ENCODE measurements at places on chromosomes 16 and 17.
A peak's percentile ranks its signal among the peaks of the same experiment; 100 is the strongest.

- DNase-seq: peak; percentile 21
- peak overlapping the region; percentile 92 for H3K4me3 ChIP-seq
- peak overlapping the region; percentile 28 for H3K27ac ChIP-seq
- peaks cover 49% of the 10 kb centered on the region for H3K4me1 ChIP-seq
- peaks cover 8% of the 10 kb centered on the region for H3K36me3 ChIP-seq
Observed at GRCh38 chr16:86576591-86577313, 1.6 kb upstream of the FOXL1 start.

DNA sequence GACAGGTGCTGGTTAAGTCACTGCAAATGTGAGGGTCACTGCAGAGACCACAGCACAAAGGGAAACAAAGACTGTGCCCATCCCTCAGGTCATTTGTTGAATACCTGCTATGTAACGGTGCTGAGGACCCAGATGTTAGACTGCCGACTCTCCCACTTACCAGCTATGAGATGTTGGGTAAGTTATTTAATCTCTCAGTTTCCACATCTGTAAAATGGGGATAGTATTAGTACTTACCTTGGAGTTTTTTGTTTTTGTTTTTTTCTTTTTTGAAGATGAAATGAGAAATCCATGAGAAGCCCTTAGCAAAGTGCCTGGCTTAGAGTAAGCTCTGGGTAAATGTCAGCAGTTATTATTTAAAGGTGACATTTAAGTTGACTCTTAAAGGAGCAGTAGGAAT, 50.5 kb upstream of the PMFBP1 start:
- H3K27ac ChIP-seq: no peak overlapping the region
- no peaks in the 10 kb centered on the region for H3K27me3 ChIP-seq
- H3K4me3 ChIP-seq: no peak overlapping the region
- DNase-seq: no peak

DNA sequence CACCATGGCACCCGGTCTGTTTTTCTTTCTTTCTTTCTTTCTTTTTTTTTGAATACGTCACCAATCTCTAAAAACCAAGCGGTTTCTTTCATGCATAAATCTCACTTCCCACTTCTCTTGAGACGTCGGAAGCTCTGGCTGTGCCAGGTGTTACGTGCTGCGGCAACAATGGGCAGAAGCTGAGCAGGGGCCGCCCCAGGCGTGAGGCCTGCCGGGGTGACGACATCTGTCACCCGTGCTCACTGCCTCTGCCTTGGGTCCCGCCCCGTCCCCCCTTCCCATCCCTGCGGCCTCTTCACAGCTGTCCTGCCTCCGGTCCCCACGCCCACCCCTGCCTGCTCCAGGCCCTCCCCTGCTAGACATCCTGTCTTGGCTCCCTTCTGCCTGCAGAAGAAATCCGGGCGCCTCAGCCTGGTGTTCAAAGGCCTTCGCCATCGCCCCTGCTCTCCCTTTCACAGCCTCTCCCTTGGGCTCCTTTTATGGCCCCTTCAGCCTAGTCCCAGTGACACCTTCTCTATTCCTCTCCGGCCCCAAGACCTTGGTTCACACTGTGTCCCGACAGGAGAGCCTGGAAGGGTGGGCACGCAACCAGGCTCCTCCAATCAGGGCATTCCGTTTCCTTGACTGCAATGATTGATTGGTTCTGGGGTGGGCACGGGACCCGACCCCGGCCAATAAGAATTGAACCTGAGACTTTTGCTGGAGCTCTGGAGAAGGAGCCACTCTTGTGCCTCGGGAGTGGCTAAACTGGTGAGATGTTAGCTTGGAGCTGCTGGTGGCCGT, 4.8 kb downstream of the P2RX1 start:
- H3K27ac ChIP-seq: no peak overlapping the region
- peaks cover 3% of the 10 kb centered on the region for H3K27me3 ChIP-seq
- DNase-seq: no peak
- no peaks in the 10 kb centered on the region for H3K4me1 ChIP-seq

DNA sequence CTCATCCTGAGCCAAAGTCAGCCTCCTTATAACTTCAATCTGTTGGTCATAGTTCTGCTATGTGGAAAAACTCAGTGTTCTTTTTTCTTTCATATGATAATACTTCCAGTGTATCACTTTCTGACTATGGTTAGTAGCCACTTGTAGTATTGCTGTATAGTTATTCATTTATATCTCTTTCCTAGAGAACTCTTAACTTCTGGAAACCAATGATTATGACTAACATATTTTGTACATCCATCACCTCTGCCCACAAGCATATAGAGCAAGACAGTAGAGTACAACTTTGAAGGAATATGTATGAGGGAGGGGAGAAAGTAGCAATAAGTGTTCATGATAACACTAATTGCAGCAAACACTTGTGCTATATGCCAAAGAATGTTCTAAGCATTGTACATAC, 38.6 kb downstream of the COX10 start:
- no peak overlapping the region for H3K27ac ChIP-seq
- no peak overlapping the region for H3K4me3 ChIP-seq
- H3K4me1 ChIP-seq: no peaks in the 10 kb centered on the region

DNA sequence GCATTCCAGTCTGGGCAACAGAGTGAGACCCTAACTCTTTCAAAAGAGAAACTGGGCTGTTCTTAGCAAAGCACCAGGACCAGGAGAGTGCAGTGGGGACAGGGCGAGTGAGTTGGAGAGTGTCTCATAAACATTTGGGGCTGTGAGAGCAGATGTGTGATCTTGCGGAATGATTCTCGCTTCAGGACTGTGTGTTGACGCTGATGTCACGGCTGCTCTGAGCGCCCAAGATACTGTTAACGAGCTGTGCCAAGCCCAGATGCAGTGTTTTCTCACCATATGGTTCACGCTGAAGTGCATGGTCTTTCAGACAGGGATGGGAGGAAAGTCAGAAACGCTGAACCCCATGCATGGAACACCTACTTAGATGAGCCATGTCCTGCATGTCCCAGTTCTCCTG, 438.2 kb downstream of the HS3ST4 start:
- peaks cover 2% of the 10 kb centered on the region for H3K27me3 ChIP-seq
- H3K36me3 ChIP-seq: peaks cover 4% of the 10 kb centered on the region
- H3K4me3 ChIP-seq: no peak overlapping the region
- no peak for DNase-seq
- no peak overlapping the region for H3K27ac ChIP-seq

DNA sequence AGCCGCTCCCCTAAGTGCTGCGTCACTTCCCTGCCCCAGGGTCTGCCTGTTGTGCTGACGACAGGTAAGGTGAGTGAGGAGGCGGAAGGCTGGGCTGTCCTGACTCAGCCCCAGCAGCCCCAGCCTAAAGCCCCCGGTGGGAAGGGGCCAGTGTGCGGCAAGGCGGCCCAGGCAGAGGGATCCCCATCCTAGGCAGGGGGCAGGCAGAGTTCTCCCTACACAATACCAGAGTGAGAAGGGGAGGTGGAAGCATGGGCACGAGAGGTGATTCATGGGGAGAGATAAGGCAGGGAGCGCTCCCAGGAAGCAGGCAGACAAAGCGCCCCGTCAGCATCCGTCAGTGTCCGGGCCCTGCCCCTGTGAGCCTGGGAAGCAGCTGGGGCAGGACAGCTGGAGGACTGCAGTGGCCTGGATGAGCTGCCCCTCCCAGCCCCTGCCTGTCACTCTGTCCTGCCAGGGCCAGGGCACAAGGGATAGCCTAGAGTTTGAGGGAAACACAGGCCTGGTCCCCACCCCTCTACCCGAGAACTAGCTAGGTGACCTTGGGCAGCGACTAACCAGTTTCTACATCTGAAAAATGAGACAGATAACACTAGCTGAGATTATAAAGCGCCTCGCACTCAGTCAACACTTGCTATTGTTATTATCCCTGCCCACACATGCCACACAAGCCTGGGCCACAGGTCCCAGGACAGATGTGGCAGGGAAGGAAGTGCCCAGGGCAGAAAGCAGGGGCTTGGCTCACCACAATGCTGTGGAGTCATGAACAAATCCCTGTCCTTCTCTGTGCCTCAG, 3.8 kb downstream of the FAM83G start:
- H3K4me1 ChIP-seq: no peaks in the 10 kb centered on the region
- H3K36me3 ChIP-seq: no peaks in the 10 kb centered on the region
- H3K27me3 ChIP-seq: no peaks in the 10 kb centered on the region
- DNase-seq: no peak

GRCh38 chr17:59355702-59356325, 24.4 kb downstream of the YPEL2 start:
- H3K36me3 ChIP-seq: peaks cover 38% of the 10 kb centered on the region
- H3K27ac ChIP-seq: no peak overlapping the region
- H3K4me3 ChIP-seq: no peak overlapping the region
- no peak for DNase-seq
- no peaks in the 10 kb centered on the region for H3K27me3 ChIP-seq
- peaks cover 8% of the 10 kb centered on the region for H3K4me1 ChIP-seq

DNA sequence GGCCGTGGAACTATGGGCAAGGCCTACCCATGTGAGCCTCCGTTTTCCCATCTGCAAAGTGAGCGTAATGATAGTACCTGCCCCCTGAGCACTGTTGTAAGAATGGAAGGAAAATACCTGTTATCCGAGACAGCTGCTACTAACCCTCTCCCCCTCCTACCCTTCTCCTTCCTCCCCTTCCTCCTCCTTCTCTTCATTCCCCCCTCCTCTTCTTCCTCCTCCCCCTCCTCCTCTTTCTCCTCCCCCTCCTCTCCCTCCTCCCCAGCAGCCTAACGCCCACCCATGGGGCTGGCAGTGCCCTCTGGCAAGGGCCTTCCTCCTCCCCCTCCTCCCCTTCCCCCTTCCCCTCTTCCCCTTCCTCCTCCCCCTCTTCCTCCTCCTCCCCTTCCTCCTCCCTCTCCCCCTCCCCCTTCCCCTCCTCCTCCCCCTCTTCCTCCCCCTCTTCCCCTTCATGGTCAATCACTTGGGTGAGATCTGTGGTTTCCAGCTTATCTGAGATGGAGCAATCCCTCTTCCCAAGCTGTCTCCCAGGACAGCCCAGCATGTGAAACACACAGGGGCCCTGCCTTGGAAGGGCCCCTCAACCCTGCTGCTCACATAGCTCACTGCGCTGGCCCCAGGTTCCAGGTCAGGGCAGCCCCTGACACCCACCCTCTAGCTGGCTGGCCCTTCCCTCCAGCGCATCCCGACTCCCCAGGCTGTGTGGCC, 6.4 kb downstream of the ZFPM1 start:
- H3K36me3 ChIP-seq: no peaks in the 10 kb centered on the region
- H3K4me1 ChIP-seq: peaks cover 7% of the 10 kb centered on the region
- H3K4me3 ChIP-seq: no peak overlapping the region
- H3K27me3 ChIP-seq: no peaks in the 10 kb centered on the region
- DNase-seq: no peak
- no peak overlapping the region for H3K27ac ChIP-seq

GRCh38 chr16:6362321-6362720, 970.3 kb upstream of the RBFOX1 start:
- H3K36me3 ChIP-seq: no peaks in the 10 kb centered on the region
- H3K4me3 ChIP-seq: no peak overlapping the region
- DNase-seq: no peak
- no peaks in the 10 kb centered on the region for H3K4me1 ChIP-seq
- no peak overlapping the region for H3K27ac ChIP-seq

- H3K36me3 ChIP-seq: peaks cover 7% of the 10 kb centered on the region
- DNase-seq: no peak
- H3K4me1 ChIP-seq: peaks cover 19% of the 10 kb centered on the region
- H3K27ac ChIP-seq: no peak overlapping the region
- peaks cover 20% of the 10 kb centered on the region for H3K27me3 ChIP-seq
- H3K4me3 ChIP-seq: peak overlapping the region; percentile 45
Observed at GRCh38 chr17:17975436-17975835, 2.8 kb downstream of the DRC3 start.

DNA sequence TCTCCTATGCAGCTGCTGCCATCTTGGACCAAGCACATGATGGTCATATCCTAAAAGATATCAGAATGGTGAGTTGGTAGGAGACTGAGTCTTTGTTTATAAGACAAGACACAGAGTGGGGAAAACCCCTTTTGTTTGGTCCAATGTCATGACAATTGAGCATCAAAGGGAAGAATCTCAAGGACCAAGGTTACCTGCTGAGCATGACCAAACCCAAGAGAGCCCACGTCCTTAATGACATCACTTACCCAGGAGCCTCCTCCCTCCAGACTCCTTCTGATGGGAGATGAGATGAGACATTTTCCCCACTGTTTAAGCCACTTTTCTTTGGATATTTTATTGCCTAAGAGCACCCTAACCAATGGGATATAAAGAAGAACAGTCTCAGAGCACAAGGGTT, 478.1 kb downstream of the NPIPA7 start:
- H3K27ac ChIP-seq: no peak overlapping the region
- H3K4me3 ChIP-seq: no peak overlapping the region
- no peaks in the 10 kb centered on the region for H3K4me1 ChIP-seq
- H3K27me3 ChIP-seq: peaks cover 2% of the 10 kb centered on the region
- no peak for DNase-seq
- H3K36me3 ChIP-seq: no peaks in the 10 kb centered on the region

DNA sequence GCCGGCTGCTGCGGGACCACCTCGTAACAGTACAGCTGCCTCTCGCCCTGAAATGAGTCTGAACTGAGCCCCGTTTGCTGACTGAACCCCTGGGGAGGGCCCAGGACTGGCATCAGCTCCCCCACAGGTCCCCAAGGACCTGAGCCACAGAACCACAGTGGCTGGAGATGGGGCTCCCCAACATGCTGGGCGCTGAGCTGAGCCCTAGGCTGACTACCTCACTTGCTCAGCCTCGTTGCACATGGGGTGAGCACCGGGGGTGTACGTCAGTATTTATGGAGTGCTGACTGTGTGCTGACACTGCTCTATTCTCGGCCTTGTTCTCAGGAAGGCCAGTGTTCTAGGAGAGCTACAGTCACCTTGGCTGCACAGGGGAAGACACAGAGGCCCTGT, 6.6 kb upstream of the VASN start:
- H3K4me1 ChIP-seq: no peaks in the 10 kb centered on the region
- DNase-seq: no peak
- no peak overlapping the region for H3K4me3 ChIP-seq
- peaks cover 6% of the 10 kb centered on the region for H3K27me3 ChIP-seq
- H3K36me3 ChIP-seq: peaks cover 4% of the 10 kb centered on the region

- H3K36me3 ChIP-seq: no peaks in the 10 kb centered on the region
- no peak for DNase-seq
- no peaks in the 10 kb centered on the region for H3K27me3 ChIP-seq
- H3K27ac ChIP-seq: no peak overlapping the region
- peaks cover 11% of the 10 kb centered on the region for H3K4me1 ChIP-seq
Observed at GRCh38 chr16:58057784-58058183, 32.2 kb downstream of the MMP15 start.

- peaks cover 6% of the 10 kb centered on the region for H3K27me3 ChIP-seq
- H3K27ac ChIP-seq: peak overlapping the region; percentile 24
- peaks cover 7% of the 10 kb centered on the region for H3K4me1 ChIP-seq
Observed at GRCh38 chr17:81823820-81824550, 9.1 kb downstream of the MCRIP1 start.

DNA sequence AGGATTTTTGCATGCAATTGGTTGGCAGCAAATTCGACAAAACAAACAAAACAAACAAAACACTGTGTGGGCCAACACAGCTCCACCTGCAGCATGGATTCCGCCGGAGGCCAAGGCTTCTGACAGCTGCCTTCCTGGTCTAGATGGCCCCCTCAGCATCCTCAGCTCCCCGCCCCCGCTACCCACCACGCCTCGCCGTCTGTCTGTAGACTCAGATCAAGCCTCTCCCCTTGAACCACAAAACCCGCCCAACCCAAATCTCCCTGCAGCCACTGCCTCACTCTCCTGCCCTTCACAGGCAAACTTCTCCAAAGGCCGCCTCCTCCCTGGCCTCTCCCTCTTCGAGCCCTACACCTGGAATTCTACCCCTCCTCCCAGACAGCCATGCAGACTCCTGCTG, 57.9 kb downstream of the RTN4RL1 start:
- no peak overlapping the region for H3K27ac ChIP-seq
- no peak overlapping the region for H3K4me3 ChIP-seq
- H3K27me3 ChIP-seq: peaks cover 6% of the 10 kb centered on the region
- no peaks in the 10 kb centered on the region for H3K4me1 ChIP-seq

GRCh38 chr17:64661726-64661975, 456 bp downstream of the SMURF2 start:
- no peak for DNase-seq
- H3K27ac ChIP-seq: peak overlapping the region; percentile 95
- peaks cover 6% of the 10 kb centered on the region for H3K36me3 ChIP-seq
- H3K27me3 ChIP-seq: peaks cover 7% of the 10 kb centered on the region
- H3K4me1 ChIP-seq: peaks cover 28% of the 10 kb centered on the region
- H3K4me3 ChIP-seq: peak overlapping the region; percentile 100

Measured in endothelial cell (in vitro differentiated cells).